Fibroblast of skin of back (primary cell): ENCODE measurements at places on chromosomes 2 and 18.

DNA sequence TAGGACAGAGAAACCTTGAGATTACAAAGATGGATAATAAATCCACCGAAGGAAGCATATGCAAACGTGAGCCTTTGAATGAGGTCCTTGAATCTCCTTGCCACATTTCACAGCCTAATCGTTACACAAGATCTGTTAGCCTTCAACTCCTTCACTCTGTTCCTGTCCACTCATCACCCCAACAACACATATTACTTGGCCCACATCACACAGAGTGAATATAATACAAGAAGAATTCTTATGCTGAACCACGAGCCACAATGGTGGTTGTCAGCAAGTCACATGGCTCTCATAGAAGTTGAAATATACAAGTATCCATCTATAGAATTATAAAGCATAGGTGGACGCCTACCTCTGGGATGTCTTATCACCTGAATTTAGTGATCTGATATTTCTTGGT is 12.6 kb downstream of the ZBTB7C start:
- no peak for DNase-seq

DNA sequence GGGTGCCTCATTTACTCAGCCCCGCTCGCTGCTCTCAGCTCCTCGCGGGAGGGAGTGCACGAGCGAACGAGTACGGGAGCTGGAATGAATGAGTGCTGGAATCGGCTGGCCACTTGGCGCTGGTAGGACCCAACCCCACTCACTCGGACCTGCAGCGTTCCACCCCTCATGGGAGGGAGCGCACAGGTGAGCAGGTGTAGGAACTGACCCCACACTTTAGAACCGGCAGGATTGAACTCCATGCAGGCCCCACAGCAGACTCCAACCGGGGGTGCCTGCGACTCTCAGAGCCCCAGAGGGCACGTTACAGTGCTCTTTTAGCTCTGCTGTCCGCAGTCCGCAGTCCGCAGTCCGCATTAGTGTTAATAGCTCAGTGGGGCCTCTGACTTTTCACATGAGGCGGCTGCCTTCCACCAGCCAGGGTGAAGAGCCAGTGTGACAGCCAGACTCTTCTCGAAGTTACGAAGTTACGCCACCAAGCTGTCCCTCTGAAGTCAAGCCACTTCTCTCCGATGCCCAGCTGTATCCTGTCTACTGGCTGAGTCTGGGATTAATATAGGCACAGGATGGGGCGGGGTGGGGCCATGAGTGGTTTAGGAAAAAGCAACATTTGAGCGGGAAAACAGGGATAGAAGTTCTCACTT is 102.7 kb upstream of the ARHGAP15 start:
- peak; percentile 14 for DNase-seq

GRCh38 chr2:5412001-5412400 is 280.2 kb upstream of the SOX11 start:
- no peak for DNase-seq

GRCh38 chr2:11678306-11678960 is 8.4 kb upstream of the NTSR2 start:
- no peak for DNase-seq

DNA sequence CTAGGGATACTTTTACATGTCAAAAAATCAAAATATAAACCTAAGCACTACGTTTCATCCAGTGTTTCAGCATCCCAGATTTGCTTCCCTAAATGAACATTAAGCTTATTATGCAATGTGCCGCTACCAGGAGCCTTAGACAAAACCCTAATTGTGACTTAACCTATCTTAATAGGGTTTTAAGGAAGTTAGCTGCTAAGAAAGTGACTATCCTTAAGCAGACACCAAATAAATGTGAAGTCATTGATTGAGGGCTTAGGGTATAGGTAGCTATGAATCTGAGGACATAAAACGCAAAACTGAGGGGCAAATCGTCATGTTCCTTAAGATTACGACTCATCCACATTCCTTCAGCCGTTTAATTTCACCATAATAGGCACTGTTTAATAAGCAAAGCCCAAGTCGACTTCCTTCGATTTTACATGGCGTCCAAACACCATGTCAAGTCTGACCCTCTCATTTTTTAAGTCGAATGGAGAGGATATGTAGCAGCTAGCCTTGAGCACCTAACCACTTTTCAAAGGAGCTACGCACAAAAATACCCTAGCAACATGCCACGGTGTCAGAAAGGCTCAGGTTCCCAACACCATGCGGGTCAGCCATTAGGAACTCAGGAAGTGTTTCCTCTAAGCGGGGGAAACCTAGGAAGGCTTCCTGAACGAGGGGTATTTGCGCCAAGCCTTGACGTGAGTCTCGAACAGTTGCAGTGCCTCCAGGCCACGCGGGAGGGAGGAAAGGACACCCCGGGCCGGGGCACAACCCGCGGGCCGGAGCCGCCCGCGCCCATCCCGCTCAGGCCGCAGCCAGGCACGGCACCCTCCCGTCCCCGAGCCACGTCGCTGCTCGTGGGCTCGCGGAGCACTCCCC is 1.0 kb downstream of the HDLBP start:
- DNase-seq, result peak; percentile 46

DNA sequence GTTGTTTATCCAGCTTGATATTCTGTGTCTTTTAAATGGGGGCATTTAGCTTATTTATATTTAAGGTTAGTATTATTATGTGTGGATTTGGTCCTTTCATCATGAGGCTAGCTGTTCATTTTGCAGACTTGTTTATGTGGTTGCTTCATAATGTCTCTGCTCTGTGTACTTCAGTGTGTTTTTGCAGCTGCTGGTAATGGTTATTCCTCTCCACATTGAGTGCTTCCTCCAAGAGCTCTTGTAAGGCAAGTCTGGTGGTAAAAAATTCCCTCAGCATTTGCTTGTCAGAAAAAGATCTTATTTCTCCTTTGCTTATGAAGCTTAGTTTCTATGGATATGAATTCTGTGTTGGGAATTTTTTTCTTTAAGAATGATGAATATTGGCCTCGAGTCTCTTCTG is 47.8 kb upstream of the NT5C1B start:
- DNase-seq, result no peak

- DNase-seq, result peak; percentile 16
These were observed 182.7 kb downstream of the MC4R start for GRCh38 chr18:60189856-60190255.

GRCh38 chr2:208311321-208311720 is 45.3 kb downstream of the PIKFYVE start:
- DNase-seq, result no peak

DNA sequence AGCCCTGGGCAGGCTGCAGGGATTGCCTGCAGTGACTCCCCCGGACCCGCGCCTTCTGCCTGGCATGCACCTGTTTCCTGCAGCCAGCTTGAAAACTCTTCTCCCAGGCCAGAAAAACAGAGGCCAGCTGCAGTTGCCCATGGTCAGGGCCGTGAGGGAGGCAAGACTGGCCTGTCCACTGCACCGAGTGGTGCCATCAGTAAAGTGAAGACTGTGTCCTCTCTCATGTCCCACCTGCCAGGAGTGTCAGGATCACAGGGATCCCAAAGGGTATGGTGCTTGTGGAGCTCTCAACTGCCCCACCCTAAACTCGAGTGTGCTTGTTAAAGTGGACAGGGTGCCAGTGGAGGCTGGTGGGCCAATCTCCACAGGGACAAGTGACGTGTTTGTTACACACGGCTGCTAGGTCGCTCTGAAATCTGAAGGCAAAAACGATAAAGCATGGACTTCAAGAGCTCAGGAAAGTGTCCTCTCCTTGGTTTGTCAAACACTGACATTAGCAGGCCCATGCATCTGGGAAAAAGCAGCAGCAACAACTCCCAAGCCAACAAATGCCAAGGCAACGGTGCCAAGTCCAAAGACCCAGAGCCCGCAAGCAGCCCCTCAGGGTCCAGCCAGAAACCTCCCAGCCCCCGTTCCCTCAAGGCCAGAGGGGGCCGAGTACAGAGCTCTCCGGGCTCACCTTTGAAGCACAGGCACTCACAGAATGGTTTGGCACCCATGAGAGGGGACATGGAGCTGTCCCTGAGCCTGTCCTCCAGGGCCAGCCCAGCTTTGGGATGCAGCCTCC is 213.2 kb downstream of the HDAC4 start:
- DNase-seq, result no peak

- DNase-seq, result peak; percentile 12
These were observed 6.5 kb upstream of the TMEM182 start for GRCh38 chr2:102755284-102755683.
